B cell (primary cell): ENCODE measurements at places on chromosomes 5 and 9. TPM values are rescaled to one million over a fixed set of nuclear protein-coding genes. Genes with fewer than 3 reads are reported as not detected.

GRCh38 chr5:140108093-140109017, 5.6 kb upstream of the PURA start:
- no peak for DNase-seq

DNA sequence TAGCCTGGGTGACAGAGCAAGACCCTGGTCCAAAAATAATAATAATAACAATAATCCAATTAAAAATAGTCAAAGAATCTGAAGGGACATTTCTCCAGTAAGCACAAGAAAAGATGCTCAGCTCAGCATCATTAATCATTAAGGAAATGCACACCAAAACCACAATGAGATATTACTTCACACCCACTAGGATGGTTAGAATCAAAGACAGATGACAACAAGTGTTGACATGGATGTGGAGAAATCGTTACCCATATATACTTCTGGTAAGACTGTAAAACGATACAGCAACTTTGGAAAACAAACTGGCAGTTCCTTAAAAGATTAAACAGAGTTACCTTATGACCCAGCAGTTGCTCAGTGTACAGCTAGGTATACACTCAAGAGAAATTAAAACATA, 5.3 kb upstream of the FANCG start:
- no peak for DNase-seq

DNA sequence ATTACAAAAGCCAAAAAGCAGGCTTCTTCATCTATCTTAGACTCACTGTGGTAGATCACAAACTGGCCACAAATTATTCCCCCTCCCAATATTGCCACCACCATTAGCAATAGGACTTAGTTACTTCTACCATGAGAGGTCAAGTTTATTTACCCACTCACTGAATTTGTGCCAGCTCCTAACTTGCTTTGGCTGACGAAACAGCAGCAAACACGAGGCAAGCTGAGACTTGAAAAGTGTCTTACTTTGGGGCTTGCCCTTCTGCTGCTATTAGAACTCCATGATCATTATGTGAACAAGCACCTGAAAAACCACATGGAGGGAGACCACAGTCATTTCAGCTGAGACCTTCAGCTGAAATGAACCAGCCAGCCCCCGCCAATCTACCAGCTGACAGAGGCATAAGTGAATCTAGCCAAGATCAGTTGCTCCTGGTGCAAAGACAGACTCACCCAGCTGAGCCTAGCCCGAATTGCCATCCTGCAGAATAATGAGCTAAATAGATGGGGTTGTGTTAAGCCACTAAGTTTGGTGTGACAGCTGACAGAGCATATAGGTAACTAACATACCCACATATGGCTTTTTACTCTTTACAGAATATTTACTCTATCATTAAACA, 5.7 kb downstream of the WDR41 start:
- DNase-seq, result no peak

GRCh38 chr9:135926402-135927194, 19.3 kb upstream of the CAMSAP1 start:
- no peak for DNase-seq

- DNase-seq, result no peak
Observed at GRCh38 chr9:137919095-137919465, 41.5 kb downstream of the CACNA1B start.

Gene HTR1A
- not detected in 2 replicates for total RNA-seq
